Activated CD4-positive, CD25-positive, alpha-beta regulatory T cell treated with anti-CD3 and anti-CD28 coated beads, Interleukin-2, amount 50 U/mL, for 16 hours (primary cell): ENCODE measurements at places on chromosomes 12 and 14.

DNA sequence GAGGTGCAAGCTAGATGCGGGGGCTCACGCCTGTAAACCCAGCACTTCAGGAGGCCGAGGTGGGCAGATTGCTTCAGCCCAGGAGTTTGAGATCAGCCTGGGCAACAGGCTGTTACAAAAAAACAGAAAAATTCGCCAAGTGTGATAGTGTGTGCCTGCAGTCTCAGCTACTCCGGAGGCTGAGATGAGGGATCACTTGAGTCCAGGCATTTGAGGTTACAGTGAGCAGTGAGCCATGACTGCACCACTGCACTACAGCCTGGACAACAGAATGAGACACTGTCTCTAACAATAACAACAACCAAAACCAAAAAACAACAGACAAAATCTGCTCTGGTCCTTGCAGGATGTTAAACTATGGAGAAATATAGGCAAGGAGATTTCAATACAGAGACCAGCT is 13.9 kb downstream of the BTBD7 start:
- DNase-seq: no peak

DNA sequence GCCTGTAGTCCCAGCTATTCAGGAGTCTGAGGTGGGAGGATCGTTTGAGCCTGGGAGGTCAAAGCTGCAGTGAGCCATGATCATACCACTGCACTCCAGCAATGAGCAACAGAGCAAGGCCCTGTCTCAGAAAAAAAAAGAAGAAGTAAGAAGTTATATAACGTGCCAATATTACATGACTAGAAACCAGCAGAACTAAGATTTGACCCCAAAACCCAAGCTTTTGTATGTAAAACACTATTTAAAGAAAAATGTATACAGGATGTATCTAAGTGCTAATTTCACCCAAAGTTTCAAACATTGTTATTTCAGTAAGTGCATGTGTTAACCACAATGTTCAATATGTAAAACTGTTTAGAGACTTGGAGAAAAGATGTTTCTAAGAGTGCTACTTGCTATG is 94.7 kb downstream of the SLC5A8 start:
- DNase-seq: no peak

GRCh38 chr12:33617218-33617617 is 177.6 kb upstream of the SYT10 start:
- no peak for DNase-seq

DNA sequence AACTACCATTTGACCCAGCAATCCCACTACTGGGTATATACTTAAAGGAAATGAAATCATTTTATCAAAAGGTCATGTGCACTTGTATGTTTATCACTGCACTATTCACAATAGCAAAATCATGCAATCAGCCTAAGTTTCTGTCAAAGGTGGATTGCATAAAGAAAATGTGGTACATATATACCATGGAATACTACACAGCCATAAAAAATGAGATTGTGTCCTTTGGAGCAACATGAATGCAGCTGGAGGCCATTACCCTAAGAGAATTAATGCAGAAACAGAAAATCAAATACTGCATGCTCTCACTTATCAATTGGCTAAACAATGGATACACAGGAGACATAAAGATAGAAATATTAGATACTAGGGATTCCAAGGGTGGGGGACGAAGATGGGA is 27.4 kb downstream of the MED6 start:
- no peak for DNase-seq

DNA sequence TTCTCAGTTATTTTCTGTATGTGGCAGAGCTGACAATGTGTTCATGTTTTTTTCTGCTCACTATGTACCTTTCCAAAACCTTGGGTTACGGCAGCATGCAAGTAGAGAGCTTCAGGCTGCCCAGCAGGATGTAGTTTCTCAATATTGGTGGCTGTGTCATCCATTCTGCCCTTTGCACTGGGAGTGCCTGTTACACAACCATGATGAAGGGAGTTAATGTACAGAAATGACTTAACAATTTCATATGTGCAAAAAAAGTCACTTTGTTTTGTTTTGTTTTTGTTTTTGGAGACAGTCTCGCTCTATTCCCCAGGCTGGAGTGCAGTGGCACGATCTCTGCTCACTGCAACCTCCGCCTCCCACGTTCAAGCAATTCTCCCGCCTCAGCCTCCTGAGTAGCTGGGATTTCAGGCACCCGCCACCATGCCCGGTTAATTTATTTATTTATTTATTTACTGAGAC is 6.1 kb upstream of the CNIH1 start:
- no peak for DNase-seq

DNA sequence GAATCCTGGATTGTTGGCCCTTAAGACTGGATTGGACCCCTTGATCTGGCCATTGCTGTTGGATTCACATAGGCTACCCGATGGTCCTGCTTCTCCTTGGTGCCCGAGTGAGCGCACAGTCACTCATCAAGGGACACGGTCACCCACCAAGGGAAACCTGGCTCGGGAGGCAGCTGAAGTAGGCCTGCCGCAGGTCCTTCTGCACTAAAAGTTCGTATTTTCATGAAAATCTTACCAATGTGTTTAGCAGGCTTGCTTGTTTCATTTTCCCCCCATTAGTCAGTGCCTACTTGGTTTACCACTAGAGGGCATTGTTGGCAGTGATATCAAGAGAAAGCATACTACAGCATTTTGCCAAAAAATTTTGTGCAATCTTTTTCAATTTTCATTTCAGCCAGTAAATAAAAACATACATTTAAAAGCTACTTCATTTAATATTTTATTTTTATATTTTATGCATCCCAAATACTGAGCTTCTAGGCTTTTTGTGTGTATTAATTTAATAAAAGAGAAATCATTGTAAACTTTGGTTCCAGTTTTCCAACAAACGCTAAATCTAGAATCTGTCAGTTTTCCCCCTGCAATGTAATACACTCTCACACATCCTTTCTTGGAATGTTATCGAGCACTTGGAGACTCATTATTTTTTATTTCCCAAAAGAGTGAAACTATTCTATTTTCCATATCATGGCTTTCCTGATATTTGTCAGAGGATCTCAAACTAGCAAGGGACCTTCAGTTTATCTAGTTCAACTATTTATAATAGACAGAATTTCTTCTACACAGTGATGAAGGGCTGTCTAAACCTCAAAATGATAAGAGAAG is 116.7 kb downstream of the LMNTD1 start:
- DNase-seq: no peak

DNA sequence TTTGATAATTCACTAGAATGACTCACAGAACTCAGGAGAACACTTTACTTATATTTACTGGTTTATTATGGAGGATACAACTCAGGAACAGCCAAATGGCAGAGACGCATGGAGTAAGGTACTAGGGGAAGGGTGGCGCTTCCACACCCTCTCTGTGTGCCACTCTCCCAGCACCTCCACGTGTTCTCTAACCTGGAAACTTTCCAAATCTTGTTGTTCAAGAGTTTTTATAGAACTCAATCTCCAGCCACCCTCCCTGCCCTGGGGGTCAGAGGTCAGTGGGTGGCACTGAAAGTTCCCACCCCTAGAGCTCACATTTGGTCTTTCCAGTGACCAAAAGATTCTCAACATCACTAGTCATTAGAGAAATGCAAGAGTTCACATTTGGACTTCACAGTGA is 13.2 kb downstream of the TRIM9 start:
- no peak for DNase-seq

DNA sequence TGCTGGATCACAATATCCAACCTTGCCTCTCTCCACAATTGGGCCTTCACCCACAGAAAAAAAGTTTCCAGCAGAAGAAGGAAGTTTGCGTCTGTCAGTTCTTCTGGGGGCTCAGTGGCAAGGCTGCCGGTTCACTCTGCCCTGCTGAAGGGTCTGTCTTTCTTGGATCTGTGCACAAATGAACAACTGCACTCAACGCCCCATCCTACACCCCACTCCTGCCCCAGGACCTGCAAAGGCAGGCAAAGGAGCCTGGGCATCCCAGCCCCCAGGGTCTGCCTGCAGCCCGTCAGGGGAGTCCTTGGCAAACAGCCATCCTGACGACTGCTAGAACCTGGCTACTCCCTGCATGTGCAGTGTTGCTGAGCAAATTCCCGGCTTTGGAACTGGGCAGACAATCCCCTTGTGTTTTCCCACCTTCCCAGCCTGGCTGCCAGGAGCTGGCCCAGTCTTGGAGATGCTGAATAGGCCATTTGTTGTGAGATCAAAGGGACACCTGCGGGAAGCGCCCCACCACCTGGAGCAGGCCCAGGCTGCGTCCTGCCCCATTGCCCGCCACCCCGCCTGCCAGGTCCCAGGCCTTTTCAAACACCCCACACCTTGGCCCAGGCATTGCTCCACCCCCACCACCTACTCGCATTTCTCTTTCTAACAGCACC is 311.9 kb downstream of the BCL11B start:
- DNase-seq: no peak

GRCh38 chr12:52513736-52514135 is 6.5 kb downstream of the KRT5 start:
- DNase-seq: no peak
